Right lung (tissue), 10 donors: ENCODE measurements at places on chromosomes 3 and 15. TPM values are rescaled to one million over a fixed set of nuclear protein-coding genes. Genes with fewer than 3 reads are reported as not detected.

The PLAAT1 gene
- polyA plus RNA-seq, result 0.40 TPM

The CILP gene
- 2.0 TPM for polyA plus RNA-seq

The RGMA gene
- polyA plus RNA-seq, result 11.2 TPM

The ZIC4 gene
- polyA plus RNA-seq, result 0.08 TPM

The NMNAT3 gene
- 5.8 TPM for polyA plus RNA-seq

The APOD gene
- 6.5 TPM for polyA plus RNA-seq

DNA sequence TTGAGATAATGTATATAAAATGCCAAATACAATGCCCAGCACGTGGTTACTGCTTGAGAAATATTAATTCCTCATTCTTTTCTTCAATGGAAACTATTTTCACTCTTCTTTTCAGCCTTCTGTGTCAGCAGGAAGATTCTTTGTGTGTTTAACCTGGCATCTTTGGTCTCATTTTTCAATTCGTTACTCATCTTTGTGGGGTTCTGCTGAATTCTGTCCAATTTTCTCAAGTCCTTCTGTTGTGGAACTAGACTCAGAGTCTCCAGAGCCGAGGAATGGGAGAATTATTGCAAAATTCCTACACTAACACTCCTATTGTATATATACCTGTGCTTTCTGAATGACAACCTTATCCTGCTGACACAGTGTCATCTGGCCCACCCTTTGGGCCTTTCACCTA lies 96.8 kb upstream of the RGMA start:
- DNase-seq, result no peak

GRCh38 chr3:11662392-11662990 lies 18.8 kb upstream of the VGLL4 start:
- no peak for DNase-seq

GRCh38 chr15:45606413-45606812 lies 19.2 kb downstream of the BLOC1S6 start:
- no peak for DNase-seq

GRCh38 chr15:39472621-39473297 lies 108.1 kb upstream of the THBS1 start:
- DNase-seq, result peak; percentile 97

GRCh38 chr3:55526332-55527030 lies 39.4 kb upstream of the WNT5A start:
- DNase-seq, result no peak

DNA sequence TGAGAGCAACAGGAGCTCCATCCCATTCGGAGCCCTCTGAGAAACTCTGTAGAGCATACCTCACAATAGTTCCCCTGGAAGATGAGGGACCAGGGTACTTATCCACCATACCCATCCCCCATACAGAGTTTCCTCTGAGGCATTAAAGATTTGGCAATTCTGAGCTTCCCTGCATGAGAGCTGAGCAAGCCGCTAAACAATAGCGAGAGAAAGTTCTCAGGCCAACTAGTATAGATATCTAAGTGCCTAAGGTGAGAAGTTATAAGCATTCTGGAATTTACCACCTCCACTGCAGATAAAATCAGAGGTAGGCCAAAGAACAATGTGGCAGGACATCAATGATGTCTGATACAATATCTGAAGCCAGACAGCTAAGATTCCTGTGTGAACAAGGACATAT lies 129.1 kb upstream of the MBNL1 start:
- DNase-seq, result no peak

DNA sequence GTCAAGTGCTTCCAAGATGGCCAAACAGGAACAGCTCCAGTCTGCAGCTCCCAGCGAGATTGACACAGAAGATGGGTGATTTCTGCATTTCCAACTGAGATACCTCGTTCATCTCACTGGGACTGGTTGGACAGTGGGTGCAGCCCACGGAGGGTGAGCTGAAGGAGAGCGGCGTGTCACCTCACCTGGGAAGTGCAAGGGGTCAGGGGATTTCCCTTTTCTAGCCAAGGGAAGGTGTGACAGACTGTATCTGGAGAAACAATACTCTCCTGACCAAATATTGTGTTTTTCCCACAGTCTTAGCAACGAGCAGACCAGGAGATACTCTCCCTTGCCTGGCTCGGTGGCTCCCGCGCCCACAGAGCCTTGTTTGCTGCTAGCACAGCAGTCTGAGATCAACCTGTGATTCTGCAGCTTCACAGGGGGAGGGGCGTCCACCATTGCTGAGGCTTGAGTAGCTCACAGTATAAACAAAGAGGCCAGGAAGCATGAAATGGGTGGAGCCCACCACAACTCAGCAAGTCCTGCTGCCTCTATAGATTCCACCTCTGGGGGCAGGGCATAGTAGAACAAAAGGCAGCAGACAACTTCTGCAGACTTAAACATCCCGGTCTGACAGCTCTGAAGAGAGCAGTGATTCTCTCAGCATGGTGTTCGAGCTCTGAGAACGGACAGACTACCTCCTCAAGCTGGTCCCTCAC lies 293.5 kb upstream of the SUCLG2 start:
- no peak for DNase-seq

DNA sequence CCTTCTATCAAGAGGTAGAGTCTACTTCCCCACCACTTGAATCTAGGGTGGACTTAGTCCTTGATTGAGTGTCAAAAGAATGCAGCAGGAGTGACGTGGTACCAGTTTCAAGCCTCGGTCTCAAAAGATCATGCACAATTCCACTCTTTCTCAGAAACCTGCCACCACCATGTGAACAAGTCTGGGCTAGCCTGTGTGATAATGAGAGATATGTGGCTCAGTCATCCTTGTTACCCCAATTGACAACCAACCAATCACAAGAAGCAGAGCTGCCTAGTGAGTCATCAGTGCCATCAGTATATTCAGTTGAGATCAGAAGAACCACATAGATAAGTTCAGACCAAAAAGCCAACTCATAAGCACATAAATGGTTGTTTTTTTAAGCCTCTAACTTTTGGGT lies 374.5 kb downstream of the IL20RB start:
- DNase-seq, result no peak

GRCh38 chr15:92151741-92152140 lies 241.9 kb upstream of the ST8SIA2 start:
- no peak for DNase-seq

GRCh38 chr15:52331490-52332240 lies 36.1 kb upstream of the MYO5C start:
- no peak for DNase-seq

DNA sequence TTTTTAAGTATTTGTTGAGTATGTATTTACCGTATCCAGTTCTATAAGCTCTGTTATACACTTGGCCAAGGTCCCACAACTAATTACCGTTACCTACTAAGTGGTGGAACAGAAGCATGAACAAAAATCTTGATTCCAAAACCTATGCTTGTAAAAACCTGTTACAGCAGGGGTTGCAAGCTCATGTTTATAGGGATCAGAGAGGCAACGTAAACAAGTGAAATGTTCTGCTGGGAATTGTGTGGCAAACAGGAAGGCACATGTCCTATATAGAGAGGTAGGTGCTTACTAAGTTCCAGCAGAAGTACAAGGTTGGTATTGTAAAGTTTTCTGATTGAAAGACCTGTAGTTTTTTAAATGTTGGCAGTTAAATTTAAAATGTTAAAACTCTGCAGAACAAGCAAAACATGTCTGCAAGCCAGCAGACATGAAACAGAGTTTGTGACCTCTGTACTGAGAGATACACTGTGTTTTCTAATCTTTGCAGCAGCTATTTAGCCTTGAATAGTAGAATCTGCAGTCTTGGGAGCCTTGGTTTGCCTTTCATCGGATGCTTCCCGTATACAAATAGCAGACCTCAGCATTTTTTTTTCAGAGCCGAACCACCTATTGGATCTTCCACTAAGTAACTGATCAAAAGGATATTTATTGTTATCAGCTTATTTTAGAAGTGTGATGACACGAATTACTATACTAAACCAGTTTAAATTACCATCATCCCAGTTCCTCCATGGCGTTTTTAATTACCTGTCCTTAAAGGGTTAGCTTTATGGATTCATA lies 11.4 kb downstream of the IREB2 start:
- no peak for DNase-seq

- no peak for DNase-seq
Measured at GRCh38 chr15:65533057-65533756, 2.9 kb downstream of the HACD3 start.

DNA sequence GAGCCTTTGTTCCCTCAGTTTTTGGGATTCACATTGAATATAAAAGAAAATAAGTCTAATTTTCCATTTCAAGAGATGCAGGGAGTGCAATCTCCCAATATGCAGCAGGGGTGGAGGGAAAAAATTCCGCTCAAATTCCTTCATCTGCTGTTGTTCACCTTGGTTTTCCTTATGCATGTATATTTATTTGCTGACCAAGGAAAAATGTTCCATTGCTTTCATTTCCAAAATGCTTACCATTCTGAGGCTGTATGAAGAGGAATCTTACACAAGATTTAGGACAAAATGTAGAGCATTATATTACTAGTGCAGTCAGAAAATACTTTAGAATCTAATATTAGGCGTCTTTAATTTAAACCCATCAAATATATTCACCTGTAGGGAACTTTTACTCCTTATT lies 863.9 kb downstream of the EPHA3 start:
- no peak for DNase-seq

DNA sequence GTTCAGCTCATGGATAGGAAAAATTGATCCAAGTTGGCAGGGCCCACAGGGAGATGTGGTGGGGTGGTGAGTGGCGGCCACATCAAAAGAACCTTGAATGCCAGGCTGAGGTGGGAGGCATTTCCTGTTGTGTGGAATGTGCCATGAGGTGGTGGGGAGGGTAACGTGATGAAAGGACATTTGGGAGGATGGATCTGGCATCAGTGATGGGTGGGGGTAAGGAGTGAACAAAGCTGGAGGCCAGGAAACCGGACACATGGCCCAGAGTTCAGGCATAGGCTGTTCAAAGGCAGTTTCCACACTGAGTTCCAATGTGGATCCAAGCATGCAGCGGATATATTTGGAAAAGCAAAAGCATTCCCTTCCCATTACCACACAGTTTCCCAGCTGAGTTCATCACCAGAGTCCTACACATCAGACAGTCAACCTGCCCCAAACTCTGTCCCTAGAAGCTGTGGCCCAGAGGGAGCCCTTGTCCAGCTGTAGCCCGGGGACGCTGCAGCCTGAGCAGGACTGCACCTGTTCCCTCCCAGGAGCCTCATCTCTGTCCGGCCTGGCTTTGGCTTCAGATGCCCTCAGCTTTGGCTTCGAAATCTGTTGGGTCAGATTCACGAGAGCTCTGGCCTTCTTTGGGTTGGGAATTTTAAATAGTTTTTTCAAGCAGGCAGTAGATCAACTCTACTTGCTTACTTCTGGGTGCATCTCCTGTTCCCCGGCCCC lies 37.8 kb upstream of the GOLGA6B start:
- DNase-seq, result no peak

DNA sequence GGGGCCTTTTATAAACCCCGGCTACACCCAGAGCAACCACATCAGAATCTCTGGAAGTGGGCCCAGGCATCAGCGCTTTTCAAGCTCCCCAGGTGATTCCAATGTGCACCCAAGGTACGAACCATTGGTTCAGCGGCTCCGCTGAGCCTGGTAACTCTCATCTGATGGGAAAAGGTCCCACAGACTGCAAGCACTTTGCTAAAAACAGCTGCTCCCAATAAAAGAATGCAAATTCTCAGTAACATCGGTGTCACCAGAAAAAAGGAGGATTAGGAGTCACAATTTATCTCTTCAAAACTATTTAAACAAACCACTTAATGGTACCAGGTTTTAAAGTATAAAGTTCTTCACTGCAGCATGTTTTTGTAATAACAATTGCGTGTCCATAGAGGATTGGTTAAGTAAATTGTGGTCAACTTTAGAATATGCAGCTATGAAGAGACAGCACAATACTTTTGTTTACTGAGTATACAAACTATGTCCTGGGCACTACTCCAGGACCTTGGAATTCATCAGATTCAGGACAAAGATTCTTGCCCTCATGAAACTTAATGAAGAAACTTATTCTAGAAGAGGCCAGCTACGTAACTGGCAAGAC lies 660.7 kb upstream of the ADAMTS9 start:
- no peak for DNase-seq

- DNase-seq, result no peak
Measured at GRCh38 chr3:149620291-149621020, 37.4 kb downstream of the WWTR1 start.

DNA sequence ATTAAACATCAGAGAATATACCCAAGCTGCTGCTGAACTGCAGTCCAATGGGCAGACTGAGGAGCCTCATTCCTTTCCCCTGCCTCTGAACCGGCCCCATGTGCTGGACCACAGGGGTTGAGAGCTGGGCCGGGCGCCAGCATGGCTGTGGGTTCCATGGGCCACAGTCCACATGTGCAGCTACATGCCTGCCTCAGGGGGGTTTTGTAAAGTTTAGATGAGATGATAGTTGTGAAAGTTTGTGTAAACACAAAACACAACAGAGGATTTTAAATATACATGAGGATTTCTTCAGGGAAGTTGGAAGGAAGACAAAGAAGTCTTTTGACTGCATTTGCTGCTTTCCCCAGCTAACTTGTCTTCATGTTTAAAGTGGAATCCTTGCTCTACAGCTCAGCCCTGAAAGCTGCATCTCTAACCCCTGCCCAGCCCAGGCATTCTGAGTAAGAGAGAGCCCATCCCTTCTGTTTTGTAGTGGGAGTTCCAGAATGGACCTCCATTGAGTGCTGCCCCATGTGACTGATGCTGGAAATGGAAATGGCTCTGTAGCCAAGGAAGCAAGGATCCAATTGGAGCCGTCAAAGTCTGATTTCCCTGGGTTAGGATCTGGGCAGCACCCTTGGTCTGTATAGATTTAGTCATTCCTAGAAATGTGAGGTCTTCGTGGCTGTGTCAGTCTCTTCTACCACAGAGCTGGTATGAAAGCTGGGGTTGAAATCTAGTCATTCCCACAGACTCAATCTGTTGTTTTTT lies 17.5 kb downstream of the SLC12A8 start:
- peak; percentile 43 for DNase-seq

DNA sequence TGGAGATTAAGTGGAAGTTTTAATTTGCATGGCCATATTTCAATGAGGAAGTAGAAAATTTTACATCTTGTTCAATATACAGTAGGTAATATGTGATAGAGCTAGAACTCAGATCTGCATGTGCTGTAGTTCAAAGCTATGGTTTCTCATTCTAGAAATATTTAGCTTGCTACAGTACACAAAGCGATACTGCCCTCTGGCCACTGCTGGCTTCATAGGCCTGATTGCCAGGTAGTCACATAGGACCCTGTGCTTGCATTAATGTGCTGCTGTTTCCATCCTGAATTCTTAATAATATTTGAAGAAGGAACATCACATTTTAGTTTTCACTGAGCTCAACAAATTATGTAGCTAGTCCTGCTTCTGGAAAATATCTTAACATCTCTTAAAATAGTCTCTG lies 87.0 kb downstream of the PLSCR2 start:
- no peak for DNase-seq

GRCh38 chr3:32502946-32503286 lies 264 bp upstream of the CMTM6 start:
- no peak for DNase-seq
